ENCODE measurements at places on chromosomes 16 and 17. TPM values are rescaled to one million over a fixed set of nuclear protein-coding genes. Genes with fewer than 3 reads are reported as not detected.

GRCh38 chr17:38594152-38594551, 11.6 kb downstream of the SRCIN1 start:
- DNase-seq, result no peak

- DNase-seq, result no peak
Measured at GRCh38 chr17:29076722-29077121, 33.8 kb downstream of the PIPOX start.

- DNase-seq, result no peak
Measured at GRCh38 chr17:45780921-45781320, 3.2 kb upstream of the CRHR1 start.

DNA sequence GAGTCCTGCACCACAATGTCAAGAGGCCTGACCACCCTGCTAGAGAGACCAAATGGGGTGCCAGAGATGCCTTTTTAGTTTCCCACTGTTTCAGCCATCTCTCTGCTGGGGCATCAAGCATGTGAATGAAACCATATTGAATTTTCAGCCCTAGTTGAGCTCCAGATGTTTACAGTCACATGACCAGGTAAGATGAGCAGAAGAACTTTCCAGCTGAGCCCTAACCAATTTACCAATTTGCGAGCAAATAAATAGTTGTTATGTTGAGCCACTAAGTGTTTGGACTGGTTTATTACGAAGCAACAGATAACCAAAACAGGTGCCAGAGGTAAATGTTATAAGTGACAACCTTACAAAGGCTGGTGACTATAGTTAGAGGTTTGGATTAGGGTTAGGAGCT, 209.1 kb upstream of the CCL2 start:
- no peak for DNase-seq

DNA sequence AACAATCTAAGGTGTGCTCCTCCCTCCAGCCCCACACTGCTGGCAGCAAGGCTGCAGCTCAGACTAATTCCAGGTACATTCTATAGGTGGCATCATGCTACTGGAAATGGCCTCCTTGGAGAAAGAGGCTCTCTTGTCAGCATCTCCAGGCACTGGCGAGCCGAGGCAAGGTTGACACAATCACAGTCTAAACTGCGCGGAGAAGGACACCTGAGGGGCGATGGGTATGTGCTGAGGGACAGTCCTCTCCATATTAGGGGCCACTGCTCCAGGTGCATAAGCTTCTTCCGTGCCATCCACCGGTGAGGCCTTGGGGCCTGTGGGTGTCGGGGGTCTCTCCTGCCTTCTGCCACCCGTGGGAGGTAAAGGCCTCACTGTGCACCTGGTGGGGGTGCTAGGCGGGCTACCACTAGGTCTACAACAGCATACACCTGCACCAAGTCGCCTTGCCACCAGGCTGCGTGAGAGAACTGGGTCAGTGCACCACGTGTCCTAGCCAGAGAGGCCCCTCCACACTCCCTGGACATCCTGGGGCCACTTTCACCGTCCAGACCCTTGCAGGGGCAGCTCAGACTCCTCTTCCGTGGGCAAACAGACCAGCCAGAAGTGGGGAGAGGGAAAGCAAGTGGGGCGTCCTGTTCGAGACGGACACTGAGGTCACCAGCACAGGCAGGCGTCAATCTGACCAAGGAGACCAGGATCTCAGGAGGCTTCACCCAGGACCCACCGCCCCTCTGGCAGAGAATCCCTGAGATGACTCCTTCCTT, 12.1 kb upstream of the CBX8 start:
- DNase-seq, result no peak

DNA sequence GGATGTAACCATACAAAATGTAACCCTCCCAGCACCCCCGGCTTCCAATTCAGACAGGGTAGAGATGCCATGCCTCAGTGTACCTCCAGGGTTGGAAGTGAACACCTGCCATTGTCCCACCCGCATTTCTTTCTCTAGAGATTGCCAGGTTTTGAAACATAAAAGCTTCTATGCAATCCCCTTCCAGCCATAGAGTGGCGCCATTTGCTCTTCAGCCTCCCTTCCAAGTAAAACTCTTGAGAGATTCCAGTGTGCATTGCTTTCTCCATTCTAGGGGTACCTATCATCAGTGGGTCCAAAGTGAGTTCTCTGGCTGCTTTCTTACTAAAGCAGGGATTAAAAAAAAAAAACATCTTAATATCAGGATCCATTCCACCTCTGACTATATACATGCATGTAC, 133.1 kb upstream of the RPL38 start:
- no peak for DNase-seq

- DNase-seq, result peak; percentile 74
Measured at GRCh38 chr17:39200070-39200879, at the start of gene RPL19. TSS of gene RPL19 (plus strand) at chr17:39200283. CDS start at chr17:39200345, 62 bp downstream.

GRCh38 chr17:73910206-73910605, 266.0 kb upstream of the SDK2 start:
- DNase-seq, result no peak

GRCh38 chr16:63617047-63617989, 1504.5 kb downstream of the CDH11 start:
- no peak for DNase-seq

GRCh38 chr17:16866436-16866835, 105.5 kb downstream of the TNFRSF13B start:
- no peak for DNase-seq

- DNase-seq, result no peak
Measured at GRCh38 chr17:2445638-2446037, 44.8 kb upstream of the MNT start.

GRCh38 chr16:66422366-66422765, 4.7 kb upstream of the BEAN1 start:
- no peak for DNase-seq

DNA sequence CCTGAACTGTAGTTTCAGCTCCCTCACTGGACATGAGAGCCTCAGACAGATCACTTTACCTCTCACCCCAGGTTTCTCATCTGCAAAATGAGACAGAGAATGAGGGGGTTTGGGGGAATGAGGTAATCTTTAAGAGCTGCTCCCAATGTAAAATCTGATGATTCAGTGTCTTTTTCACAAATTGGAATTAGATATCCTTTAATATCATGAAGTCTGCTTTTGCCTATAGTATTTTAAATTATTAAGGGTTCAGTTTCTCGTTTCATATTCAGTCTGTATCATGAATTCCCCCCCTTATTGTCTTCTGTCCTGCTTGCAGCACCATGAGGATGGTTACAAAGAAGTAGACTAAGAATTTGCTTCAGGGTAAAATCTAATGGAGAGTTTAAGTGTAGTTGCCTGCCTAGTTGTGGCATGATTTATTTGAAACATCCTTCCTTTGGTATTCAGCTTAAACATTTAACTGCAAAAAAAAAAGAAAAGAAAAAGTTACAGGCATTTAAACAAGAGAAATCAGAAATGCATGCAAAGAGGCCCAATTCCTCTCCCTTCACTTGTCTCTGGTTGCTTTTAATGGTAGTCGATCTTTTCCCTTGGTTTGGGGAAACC, 77.3 kb downstream of the WNT3 start:
- no peak for DNase-seq

The TBC1D16 gene
- total RNA-seq, result 1.9 TPM

The SMIM36 gene
- not detected for total RNA-seq

The ZG16B gene
- total RNA-seq, result 11.7 TPM

The AGRP gene
- not detected for total RNA-seq

The MAF gene
- 90.5 TPM for total RNA-seq
